Nucleus accumbens (tissue), 56 donors: ENCODE measurements at places on chromosomes 16 and 17.
A peak's percentile ranks its signal among the peaks of the same experiment; 100 is the strongest.

DNA sequence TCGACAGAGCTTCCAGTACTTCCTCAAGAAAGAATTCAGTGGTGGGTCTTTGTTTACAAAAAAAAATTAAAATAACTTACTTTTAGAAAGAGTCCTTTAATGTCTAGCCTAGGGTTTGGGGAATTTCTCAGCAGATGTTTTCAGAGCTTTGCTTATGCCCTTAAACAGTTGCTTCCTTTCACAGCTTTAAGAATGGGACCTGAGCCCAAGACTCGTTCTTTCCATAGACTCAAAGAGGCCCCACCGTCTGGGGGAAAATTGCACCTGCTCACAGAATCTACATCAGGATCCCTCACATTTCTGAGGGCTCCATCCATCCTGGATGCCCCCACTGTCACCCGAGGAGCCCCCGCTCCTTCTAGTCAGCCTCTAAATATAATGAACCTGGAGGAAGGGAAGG, 60.0 kb downstream of the RGS9 start:
- DNase-seq: no peak

- DNase-seq: no peak
Observed at GRCh38 chr17:32288615-32289014, 23.0 kb downstream of the RHBDL3 start.

DNA sequence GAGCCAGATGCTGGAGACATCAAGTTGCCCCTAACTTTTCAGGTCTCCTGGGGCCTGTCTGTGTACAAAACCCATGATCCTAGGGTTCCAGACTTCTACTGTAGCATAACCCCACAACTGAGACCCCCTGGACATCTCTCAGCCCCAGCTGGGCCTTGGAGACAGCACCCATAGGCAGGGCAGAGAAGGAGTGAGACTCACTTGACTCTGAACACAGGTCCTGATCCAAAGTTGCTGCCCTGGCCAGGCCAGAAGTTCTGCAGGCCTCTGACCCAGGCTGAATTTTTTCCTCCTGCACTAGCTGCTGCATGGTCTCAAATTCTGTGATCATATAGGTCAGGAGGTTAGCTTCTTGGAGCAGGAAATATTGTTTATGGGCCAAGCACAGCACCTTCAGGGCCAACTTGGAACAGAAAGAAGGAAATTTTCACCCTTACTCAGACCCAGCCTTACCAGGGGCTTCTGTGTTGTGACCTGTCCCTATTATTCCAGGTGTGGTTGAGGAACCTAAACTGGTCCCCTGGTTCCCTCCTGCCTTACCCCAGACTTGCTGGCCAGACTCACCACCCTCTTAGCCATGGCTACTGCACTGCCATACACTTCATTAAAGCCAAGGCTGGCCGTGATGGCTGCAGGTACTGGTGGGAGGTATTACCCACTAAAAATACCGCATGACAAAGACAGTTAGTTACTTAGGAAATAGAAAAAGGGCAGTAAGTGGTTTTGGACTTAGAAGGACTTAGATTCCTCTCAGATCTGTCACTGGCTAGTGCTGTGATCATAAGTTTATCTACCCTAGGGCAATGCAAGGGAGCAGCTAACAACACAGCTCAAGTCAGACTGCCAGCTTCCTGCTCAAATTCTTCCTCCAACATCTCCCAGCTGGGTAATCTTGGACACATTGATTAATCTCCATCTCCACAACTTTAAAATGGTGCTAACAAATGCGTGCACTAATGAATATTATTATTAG, 2180.1 kb downstream of the TP53TG3F start:
- no peak for DNase-seq

- no peak for DNase-seq
Observed at GRCh38 chr16:77290451-77291115, 91.4 kb downstream of the SYCE1L start.

- no peak for DNase-seq
Observed at GRCh38 chr17:7393613-7394451, 493 bp downstream of the PLSCR3 start.

GRCh38 chr16:69839240-69839688, 77.1 kb downstream of the WWP2 start:
- peak; percentile 49 for DNase-seq

DNA sequence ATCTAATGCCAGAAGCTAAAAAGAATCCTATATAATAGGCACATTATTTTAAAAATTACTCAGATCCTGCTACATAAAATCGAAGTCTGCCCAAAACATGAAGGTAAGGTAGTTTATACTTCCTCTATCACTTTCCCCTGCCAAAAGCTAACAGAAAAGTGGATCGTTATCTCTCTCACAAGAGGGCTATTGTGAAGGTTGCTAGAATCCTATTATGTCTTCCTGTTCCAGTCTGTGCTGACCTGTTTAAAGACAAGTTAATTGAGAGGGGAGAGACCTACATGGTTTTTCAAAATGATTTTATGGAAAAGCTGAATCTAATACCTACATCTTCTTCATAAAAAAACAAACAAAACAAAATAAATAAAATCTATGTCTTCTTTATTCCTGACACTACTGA, 1410.9 kb upstream of the CDH8 start:
- DNase-seq: no peak

- no peak for DNase-seq
Observed at GRCh38 chr17:50632637-50633036, 2.0 kb upstream of the ABCC3 start.

DNA sequence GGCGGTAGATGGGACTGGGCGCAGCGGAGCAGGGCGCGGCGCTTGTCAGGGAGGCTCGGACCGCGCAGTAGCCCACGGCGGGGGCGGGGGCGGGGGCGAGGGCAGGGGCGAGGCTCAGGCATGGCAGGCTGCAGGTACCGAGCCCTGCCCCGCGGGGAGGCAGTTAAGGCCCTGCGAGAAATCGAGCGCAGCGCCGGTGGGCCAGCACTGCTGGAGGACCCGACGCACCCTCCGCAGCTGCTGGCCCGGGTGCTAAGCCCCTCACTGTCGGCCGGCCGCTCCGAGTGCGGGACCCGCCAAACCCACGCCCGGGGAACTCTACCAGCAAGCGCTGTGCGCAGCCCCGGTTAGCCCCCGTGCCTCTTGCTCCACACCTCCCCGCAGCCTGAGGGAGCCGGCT, 90.2 kb upstream of the RPL38 start:
- DNase-seq: no peak

DNA sequence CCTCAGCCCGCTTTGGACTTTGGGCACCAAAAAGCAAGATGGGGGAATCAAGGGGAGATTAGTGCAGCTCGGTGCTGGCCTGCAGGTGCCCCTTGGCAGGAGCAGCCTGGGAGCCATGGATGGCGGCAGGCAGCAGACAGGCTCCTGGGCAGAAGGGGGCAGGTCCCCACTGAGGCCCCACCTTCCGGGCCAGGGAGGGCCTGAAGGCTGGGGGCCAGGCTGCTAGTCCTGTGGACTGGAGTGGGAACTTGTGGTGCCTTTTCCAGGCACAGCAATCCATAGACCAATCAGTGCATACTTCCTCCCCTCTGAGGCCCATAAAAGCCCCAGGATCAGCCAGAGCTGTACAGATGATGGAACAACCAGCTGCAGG, 64.0 kb downstream of the USP32 start:
- no peak for DNase-seq

DNA sequence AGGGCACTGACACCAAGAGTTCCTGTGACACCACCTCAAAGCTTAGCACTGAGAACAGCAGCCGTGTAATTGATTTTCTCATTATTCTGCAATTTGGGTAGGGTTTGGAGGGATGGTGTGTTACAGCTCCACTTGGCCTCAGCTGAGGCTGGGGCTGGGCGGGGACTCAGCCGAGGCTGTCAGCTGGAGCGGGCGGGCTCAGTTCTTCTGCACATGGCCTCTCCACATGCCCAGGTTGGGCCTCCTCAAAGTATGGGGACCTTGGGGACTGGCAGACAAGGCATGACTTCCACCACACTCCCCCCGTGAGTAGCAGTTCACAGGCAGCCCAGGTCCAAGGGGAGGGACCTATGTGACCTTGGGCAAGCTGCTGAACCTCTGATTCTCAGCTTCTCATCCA, 171.5 kb downstream of the IRF8 start:
- DNase-seq: no peak

- no peak for DNase-seq
Observed at GRCh38 chr16:79717333-79718137, 117.0 kb upstream of the MAF start.

- DNase-seq: peak; percentile 82
Observed at GRCh38 chr17:8119581-8120519, 1.5 kb upstream of the ALOXE3 start.

- no peak for DNase-seq
Observed at GRCh38 chr17:59485946-59486345, 79.5 kb upstream of the DHX40 start.

- no peak for DNase-seq
Observed at GRCh38 chr16:50213939-50214519, 52.3 kb upstream of the ADCY7 start.

- DNase-seq: no peak
Observed at GRCh38 chr17:31299624-31300023, 2.6 kb upstream of the OMG start.

- no peak for DNase-seq
Observed at GRCh38 chr16:54657058-54657708, 273.5 kb upstream of the IRX5 start.

DNA sequence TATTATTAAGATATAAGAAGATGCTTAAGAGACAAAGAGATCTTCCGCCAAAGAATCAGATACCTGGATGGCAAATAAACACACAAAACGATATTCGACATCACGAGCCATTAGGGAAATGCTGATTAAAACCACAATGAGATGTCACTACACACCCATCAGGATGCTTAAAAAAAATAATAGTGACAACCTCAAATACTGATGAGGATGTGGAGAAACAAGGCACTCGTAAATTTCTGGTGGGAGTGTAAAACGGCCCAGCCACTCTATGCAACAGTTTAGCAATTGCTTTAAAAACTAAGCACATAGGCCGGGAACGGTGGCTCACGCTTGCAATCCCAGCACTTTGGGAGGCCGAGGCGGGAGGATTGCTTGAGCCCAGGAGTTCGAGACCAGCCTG, 39.4 kb downstream of the TBC1D16 start:
- no peak for DNase-seq

GRCh38 chr16:649631-650030, 466 bp downstream of the WDR90 start:
- no peak for DNase-seq

GRCh38 chr16:58384437-58385055, 7.7 kb upstream of the GINS3 start:
- no peak for DNase-seq

DNA sequence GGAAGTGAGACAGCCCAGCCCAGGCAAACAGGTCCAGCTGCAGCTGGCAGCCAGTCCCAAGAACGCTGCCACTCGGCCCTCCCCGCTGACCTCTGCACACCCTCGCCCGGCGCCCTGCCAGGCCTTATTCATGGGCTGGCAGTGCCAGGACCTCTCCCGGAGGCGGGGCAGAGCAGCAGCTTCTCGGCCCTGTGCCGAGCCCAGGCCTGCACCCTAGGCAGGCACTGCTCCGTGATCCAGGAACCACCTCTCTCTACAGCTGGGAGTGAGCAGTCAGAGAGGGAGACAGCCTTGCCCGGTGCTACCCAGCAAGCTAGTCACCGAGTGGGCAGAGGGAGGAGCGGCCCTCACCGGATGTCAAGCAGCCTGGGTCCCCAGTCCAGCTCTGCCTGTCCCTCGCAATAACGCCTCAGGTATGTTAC, 79.9 kb upstream of the CBX4 start:
- peak; percentile 60 for DNase-seq

DNA sequence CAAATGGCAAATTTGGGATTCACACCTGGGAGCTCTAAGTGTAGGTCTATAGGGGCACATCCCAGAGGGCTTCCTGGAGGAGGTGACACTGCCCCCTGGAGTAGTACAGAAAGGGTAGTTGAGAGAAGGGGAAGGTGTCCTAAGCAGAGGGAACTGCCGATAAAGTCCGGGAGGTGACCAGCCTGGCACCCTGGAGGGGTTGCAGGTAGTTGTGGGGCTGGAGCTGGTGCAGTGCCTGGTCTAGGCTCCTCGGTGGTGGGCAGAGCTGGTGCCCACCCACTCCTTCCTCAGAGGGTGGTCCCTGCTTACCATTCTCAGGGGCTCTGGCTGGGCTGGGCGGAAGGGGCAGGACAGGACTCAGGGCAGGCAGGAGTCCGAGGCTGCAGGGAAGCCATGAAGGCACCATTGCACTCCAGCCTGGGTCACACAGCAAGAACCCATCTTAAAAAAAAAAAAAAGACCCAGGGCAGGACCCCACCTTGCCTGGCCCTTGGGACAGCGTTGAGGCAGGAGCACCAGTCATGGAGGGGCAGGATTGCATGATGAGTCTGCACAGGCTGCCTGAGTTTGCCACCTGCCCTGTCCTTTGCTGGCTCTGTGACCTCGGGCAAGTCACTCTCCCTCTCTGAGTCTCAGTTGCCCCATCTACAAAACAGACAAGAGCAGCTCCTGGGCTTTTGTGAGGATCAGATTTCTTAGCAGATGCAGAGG, 43.8 kb downstream of the LAT start:
- DNase-seq: no peak

- DNase-seq: no peak
Observed at GRCh38 chr16:51759329-51759728, 608.3 kb upstream of the SALL1 start.

DNA sequence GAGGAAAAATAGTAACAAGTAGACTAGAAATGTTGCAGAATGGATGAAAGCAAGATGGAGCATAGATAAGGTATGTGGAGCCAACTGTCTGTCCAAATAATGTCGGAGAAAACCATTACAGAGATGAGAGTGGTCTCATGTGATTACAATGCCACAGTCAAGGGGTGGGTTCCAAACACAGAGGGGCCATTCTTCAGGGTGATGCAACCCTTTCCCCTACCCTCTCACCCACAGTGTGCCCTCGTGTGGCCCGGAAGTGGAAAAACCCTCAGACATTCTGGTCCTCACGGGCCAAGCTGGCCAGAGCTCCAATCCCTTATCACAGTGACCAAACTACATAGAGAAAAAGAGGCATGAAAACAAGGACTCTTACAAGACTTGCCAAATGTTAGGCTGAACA, 17.7 kb upstream of the HS3ST3A1 start:
- DNase-seq: no peak

DNA sequence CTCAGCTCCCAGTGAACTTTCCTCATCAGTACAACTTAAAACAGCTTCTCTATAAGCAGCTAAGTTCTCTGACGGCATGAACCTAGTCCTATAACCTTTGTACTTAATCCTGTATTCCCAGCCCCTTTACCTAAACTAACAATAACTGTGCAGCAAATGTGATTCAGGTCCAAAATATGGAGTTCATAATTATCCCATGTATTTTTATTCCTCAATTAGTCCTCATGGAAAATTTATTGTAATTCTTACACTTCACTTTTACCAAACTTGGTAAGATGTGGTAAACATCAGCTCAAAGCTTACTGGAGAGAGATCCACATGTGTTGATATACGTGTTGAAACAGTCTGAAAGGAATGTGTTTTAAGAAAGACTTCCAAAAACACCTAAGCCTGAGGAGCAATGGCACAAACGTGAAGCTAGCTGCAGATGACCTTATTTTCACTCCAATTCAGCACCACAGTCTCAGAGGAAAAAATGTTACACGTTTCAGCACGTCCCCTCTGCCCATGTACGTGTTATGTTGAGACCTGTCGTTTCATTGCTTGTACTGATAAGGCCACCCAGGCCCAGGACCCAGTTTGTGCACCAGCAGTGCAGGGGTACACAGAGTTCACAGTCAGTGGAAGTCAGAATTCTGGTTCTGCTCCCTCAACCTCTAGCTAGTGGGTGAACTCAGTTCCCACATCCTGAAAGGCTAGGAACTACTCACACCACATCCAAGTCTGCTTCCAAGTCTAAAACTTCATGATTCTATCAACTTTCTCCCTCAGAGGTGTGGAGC, 7.1 kb downstream of the USP31 start:
- DNase-seq: no peak
